ENCODE measurements at places on chromosomes 5 and 9. TPM values are rescaled to one million over a fixed set of nuclear protein-coding genes. Genes with fewer than 3 reads are reported as not detected.

The CCL21 gene
- 223 TPM for polyA plus RNA-seq

The GHR gene
- 0.98 TPM for polyA plus RNA-seq

The SEPTIN8 gene
- 16.5 TPM for polyA plus RNA-seq

The OR1J2 gene
- not detected for polyA plus RNA-seq

The AGXT2 gene
- not detected for polyA plus RNA-seq

The FOXD4L3 gene
- not detected for polyA plus RNA-seq

DNA sequence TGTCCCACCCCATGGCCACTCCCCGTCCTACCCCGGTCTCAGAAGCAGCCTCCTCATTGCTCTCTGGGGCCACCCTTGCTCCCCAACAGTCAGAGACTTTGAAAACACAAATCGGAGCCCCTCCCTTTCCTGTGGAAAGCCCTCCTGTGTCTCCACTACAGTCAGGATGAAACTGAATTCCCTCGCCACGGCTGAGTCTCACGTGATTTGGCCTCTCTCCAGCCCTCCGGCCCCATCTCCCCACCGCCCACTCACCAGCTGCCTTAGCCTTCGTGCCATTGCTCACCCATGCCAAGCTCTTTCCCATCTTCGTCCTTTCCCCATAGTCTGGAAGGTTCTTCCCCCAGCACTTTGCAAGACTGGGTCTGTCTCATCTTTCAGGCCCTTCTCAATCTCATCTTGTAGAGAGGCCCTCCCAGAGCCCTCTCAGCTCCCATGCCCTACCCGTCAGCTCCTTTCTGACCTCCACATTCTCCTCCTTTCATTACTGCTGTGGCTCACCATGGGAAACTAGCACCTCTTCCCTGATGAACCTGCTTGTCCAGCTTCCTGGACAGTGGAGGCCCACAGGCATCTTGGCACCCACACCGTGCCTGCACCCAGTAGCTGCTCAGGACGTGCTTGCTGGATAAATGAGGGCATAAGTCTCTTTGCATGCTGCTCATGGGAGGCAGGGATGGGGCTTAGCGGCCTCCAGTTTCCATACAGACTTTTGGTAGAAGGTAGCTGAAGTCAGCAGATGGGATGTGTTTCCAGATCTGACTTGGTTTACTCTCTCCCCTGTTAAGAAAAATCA, 126.4 kb upstream of the COL5A1 start:
- DNase-seq: no peak
- H3K27me3 ChIP-seq: no peaks in the 10 kb centered on the region
- H3K4me1 ChIP-seq: no peaks in the 10 kb centered on the region
- H3K27ac ChIP-seq: no peak overlapping the region
- no peaks in the 10 kb centered on the region for H3K36me3 ChIP-seq

- H3K36me3 ChIP-seq: no peaks in the 10 kb centered on the region
- no peaks in the 10 kb centered on the region for H3K27me3 ChIP-seq
- no peak overlapping the region for H3K4me3 ChIP-seq
- DNase-seq: no peak
- peaks cover 4% of the 10 kb centered on the region for H3K4me1 ChIP-seq
- no peak overlapping the region for H3K27ac ChIP-seq
Observed at GRCh38 chr5:125293726-125294125, 547.3 kb upstream of the ZNF608 start.

GRCh38 chr5:38447056-38447455, 109.4 kb downstream of the LIFR start:
- H3K27ac ChIP-seq: no peak overlapping the region
- H3K36me3 ChIP-seq: no peaks in the 10 kb centered on the region
- H3K4me3 ChIP-seq: no peak overlapping the region
- DNase-seq: no peak
- H3K27me3 ChIP-seq: no peaks in the 10 kb centered on the region
- peaks cover 3% of the 10 kb centered on the region for H3K4me1 ChIP-seq

- no peak overlapping the region for H3K4me3 ChIP-seq
- H3K4me1 ChIP-seq: peaks cover 2% of the 10 kb centered on the region
- no peak for DNase-seq
- no peak overlapping the region for H3K27ac ChIP-seq
Observed at GRCh38 chr5:89042746-89043145, 159.8 kb upstream of the MEF2C start.

GRCh38 chr9:125884218-125884595, 137.0 kb downstream of the PBX3 start:
- peaks cover 2% of the 10 kb centered on the region for H3K4me1 ChIP-seq
- no peak overlapping the region for H3K27ac ChIP-seq
- no peak overlapping the region for H3K4me3 ChIP-seq
- H3K27me3 ChIP-seq: no peaks in the 10 kb centered on the region
- no peak for DNase-seq
